SK-N-SH (cell line): ENCODE measurements at places on chromosomes 4 and X. TPM values are rescaled to one million over a fixed set of nuclear protein-coding genes. Genes with fewer than 3 reads are reported as not detected.

Gene ADH6
- not detected in 2 replicates for polyA plus RNA-seq

Gene TBX22
- polyA plus RNA-seq, result not detected in 2 replicates

DNA sequence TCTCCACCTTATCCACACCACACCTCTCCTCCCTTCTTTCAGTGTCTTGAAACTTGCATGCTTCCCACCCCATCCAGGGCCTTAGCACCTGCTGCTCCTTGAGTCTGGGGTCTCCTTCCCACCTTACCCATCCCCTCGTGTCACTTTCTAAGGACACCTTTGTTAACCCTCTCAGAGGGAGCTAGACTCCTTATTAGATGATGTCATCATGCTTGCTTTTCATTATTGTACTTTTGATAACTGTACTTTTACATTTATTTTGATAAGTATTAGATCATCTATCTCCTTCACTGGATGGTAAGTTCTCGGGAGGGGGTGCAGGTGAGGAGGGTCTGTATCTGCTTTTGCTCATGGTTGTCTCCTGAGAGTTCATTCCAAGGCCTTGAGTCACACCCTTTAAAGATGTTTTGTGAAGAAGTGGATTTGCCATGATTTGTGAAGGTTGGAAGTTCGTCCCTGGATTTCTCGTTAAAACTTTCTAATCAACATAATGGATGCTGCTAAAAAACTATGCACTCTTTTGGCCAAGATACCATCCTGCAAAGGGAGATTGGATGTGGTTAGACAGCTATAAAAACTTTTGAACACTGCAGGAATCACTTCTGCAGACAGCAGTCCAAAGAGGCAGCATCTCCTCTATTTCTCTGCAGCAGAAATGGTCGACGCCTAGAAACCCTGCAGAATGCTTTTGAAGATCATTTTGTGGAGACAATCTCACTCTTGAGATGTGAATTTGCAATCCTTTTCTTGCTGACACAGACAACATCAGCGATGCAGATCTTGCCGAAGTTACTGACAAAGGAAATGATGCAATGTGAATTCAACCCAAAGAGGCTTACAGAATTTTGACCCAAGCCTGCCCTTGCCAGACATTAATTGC, 69.6 kb downstream of the ENPP6 start:
- DNase-seq, result no peak

Gene CPZ
- not detected in 2 replicates for polyA plus RNA-seq

Gene CYSLTR1
- polyA plus RNA-seq, result not detected in 2 replicates

Gene HNRNPH2
- polyA plus RNA-seq, result 32.5 and 44.9 TPM in 2 replicates

GRCh38 chrX:49762175-49762720, 66.5 kb upstream of the PAGE1 start:
- DNase-seq, result no peak

DNA sequence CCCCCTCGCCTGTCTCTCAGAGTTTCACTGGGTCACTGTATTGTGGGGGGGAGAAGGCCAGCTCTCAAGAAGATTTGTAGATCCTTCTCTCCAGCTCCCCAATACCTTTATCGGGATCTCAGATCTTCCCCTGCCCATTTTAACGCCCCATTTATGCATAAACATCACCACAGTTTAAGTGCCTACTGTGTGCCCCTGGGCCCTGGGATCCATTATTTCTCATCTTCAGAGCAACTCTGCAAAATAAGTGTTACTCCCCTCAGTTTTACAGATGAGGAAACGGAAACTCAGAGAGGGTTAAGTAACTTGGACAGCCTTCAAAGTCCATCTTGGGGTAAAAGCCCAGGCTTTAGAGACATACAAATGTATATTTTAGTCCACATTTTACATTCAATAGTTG, 421 bp upstream of the IGSF1 start:
- no peak for DNase-seq

Gene POF1B
- polyA plus RNA-seq, result not detected in 2 replicates
